ENCODE measurements at places on chromosomes 12 and 14.

GRCh38 chr12:120834489-120835303 is 69.5 kb downstream of the SPPL3 start:
- no peak for DNase-seq

DNA sequence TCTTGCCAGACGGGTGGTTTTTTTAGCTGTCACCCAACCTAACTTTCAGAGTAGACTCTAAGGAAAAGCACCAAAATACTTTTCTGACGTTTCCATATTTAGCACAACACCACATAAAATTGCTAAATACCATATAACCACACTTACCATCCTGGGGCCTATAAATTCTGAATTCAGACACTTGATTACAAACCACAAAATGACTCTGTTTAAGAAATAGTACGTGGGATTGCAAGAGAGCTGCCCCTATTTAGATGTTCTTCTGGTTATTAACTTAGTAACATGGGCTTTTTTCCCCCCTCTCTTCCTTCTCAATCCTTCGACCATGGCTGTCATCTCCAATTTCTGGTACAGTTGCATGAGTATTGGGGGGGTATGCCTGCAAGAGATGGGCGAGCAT is 287.7 kb downstream of the BMP4 start:
- DNase-seq, result no peak

DNA sequence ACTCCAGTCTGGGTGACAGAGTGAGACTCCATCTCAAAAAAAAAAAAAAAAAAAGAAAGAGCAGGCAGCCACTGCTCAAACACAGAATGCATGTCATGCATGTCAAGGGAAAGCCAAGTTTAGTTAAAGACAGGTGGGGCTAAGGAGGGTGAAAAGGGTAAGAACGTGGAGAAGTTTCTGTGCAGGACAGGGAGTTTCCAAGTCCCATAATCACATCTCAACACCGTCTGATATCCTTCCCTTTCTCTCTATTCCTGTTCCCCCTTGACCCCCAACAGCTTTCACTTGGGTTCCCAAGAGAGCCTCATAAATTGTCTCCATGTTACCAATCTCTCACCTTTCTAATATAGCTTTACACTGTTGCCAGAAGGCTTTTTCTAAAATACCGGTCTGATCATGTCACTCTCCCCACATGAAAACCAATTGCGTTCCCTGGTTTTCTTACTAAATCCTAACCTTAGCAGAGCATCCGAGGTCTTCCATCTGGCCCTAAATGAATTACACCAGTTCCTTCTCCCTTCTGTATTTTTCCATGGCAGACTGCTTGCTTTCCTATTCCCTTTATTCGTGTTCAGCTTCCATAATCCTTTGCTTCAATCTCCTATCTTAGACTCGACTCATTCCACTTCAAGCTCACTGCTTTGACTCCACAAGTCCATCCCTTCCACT is 37.0 kb downstream of the LIMA1 start:
- DNase-seq, result no peak

DNA sequence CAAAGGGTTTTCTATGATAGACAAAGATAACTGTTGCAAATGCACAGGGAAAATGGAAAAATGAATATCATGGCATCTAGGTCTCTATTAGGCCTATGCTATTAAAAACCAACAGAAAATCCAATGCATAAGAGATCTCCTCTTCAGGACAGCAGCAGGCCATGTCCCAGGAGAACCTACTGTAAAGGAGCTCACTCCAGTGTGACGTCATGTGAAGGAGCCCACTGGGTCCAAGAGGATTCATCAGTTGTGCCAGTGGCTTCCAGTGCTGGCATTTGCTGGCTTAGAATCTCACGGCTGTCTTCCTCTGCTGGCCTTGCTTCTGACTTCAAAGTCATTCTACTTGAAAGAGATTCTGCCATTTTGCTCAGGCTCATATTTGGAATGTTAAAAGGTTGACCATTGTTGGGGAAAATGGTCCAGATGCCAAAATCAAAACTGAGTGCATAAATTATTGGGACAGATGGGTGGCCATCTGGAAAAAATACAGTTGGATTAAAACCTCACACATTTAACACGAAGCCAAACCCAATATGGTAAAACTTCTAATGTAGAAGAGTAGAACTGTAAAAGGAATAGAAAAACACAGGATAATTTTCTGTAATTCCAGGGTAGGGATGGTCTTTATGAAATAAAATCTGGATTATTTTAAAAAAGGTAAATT is 75.4 kb upstream of the ARID2 start:
- no peak for DNase-seq

GRCh38 chr12:90897986-90898385 is 57.0 kb downstream of the CCER1 start:
- no peak for DNase-seq

DNA sequence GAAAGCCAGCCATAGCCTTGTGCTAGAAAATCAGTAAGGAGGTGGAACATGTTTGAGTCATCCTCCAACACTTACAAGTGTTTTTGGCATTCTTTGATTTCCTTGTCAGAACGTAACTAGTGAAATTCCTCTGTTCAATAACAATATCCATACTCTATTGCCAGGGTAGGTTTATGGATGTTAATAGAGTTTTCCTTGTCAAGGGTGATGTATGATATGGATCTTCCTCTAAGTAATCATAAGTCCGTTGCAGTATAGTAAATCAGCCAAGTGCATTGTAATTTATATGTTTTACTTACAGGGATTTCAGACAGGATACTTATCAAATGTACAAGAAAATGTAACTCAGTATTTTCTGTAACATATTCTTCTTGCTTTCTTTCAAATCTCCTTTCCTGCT is 19.4 kb downstream of the NAV3 start:
- no peak for DNase-seq

DNA sequence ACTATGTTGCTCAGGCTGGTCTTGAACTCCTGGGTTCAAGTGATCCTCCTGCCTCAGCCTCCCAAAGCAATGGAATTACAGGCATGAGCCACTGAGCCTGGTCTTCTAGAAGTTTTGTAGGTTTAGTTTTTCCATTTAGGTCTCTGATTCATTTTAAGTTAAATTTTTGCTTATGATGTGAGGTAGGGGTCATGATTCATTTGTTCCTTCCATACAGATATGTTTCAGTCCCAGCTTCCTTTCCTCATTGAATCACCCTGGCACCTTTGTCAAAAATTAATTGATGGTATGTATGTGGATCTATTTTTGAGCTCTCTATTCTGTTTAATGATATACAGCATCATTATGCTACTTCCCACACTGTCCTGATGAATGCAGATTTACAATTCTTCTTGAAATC is 25.6 kb upstream of the CABP1 start:
- no peak for DNase-seq

GRCh38 chr14:104895786-104896661 is 28.7 kb upstream of the PLD4 start:
- no peak for DNase-seq

DNA sequence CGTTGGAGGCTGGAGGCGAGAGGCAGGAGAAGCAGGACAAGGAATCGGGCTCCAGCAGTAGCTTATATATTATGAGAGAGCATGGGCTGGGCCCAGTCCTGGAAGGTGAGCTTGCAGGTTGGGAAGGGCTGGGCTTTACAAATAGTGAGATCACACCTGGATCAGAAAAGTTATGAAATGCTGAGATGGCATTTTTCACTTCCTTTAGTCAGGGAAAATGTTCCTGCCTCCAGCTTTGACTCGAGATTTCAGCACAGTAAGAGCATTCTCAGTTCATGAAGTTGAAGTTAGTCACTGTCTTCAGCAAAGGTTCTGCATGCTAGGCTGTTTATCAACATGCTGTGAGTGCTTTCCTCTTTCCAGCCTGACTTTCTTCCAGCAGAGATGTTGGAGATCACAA is at the start of gene KRT6C:
Gene KRT6C, minus strand, starts transcription at position 38 of the 400 bp plus-strand sequence. CDS start 68 bp downstream, outside the sequence.
- no peak for DNase-seq

DNA sequence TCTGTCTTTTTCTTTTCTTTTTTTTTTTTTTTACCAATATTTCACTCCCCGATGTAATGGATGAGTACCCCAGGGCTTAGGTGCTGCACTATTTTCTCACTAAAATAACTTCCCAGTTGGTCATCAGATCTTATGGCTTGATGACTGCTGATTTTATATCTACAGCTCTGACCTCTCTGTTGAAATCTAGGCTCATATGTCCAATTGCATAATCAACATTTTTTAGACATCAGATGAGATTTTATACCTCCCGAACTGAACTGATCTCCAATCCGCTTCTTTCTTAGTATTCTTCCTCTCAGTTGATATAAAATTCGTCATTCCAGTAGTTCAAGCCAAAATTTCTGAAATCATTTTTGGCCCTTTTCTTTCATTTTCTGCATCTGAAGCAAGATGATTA is 1236.5 kb downstream of the SLC16A7 start:
- no peak for DNase-seq

- DNase-seq, result no peak
Observed at GRCh38 chr14:92665661-92666110, 82.7 kb downstream of the LGMN start.
